WTC11 (cell line): ENCODE measurements at places on chromosomes 1 and 21.

- no peak overlapping the region for H3K27ac ChIP-seq
- no peaks in the 10 kb centered on the region for H3K4me1 ChIP-seq
Measured at GRCh38 chr1:201326710-201327109, 43.4 kb downstream of the PKP1 start.

DNA sequence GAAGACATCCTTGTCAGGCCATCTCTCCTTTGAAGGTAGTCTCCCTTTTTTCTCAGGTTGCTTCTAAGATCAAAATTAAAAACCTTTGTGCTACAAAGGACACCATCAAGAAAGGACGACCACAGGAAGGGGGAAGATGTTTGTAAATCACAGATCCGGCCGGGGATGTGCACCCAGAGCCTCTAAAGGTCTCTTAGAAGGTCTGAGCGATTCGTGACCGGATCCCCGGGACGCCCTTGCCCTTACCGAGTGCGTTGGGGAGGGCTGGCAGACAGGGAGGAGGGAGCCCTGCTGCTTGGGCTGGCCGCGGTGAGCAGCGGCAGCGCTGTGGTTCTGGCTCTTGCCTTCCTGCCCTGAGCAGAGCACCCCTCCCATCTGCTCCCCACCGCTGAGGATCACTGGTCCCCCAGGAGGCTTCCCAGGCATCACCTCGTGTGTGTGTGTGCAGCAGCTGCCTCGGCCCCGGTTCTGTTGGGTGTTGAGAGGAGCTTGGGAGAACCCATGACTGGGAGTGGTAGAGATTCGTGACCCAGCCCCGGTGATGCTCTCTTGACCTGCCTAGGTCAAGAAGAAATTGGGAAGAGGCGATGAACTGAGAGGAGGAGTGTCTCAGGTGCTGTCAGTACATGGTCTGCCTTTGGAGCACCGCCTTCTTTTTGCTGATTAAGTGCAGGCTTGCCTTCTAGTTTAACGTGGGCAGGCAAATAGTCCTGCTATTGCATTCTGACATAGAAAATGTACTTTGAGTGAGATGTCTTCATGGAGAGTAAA, 34.5 kb downstream of the AGPAT3 start:
- H3K4me1 ChIP-seq, result peaks cover 3% of the 10 kb centered on the region; the same call in 1 of the 2 replicates
- DNase-seq, result no peak
- no peak overlapping the region for H3K4me3 ChIP-seq
- H3K27me3 ChIP-seq, result peaks cover 10% of the 10 kb centered on the region; the same call in 1 of the 2 replicates
- no peak overlapping the region for H3K27ac ChIP-seq
- H3K36me3 ChIP-seq, result peaks cover 16% of the 10 kb centered on the region

GRCh38 chr1:26961826-26962225, 1.6 kb upstream of the KDF1 start:
- H3K4me1 ChIP-seq, result peaks cover 20% of the 10 kb centered on the region
- DNase-seq, result no peak
- peaks cover 4% of the 10 kb centered on the region for H3K36me3 ChIP-seq
- H3K27me3 ChIP-seq, result no peaks in the 10 kb centered on the region; the same call in 1 of the 2 replicates
- no peak overlapping the region for H3K4me3 ChIP-seq
- H3K27ac ChIP-seq, result no peak overlapping the region

DNA sequence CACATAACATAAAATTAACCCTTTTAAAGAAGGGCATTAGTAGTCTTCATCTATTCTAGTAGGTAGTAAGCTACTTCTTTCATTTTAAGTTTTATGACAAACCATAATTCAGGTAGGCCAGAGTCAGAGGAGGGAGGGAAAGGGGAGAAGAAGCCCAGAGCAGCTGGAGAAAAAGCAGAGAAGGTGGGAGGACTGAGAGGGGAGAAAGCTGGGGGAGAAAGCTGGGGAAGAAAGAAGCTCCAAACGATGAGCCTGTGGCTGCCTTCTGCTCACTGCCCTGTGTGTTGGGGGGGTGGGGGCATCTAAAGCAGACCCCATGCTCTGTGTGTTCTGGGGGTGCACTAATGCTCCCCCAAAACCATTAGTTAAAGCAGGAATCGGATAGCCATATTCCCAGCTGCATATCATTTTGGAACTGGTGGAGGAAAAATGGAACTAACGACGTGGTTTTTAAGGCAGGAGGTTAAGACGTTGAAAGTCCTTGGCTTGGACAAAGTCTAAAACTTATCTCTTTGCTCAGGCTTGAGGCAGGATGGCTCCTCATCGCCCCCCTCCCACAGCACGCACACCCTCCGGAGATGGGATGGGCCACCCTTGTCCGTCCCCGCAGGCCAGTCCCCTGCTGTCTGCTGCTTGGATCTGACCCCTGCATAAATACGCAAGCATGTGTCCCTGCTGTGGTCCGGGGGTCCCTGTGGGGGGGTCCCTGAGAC, 184.2 kb downstream of the DYRK1A start:
- no peak overlapping the region for H3K4me3 ChIP-seq
- H3K4me1 ChIP-seq, result peaks cover 24% of the 10 kb centered on the region
- no peak overlapping the region for H3K27ac ChIP-seq
- no peak for DNase-seq
- H3K27me3 ChIP-seq, result no peaks in the 10 kb centered on the region; the same call in 1 of the 2 replicates

- H3K4me3 ChIP-seq, result no peak overlapping the region
- H3K27ac ChIP-seq, result no peak overlapping the region
- H3K27me3 ChIP-seq, result no peaks in the 10 kb centered on the region
- no peak for DNase-seq
- no peaks in the 10 kb centered on the region for H3K4me1 ChIP-seq
Measured at GRCh38 chr1:24254783-24255182, 64.4 kb upstream of the GRHL3 start.

GRCh38 chr1:225746361-225747179, 31.1 kb upstream of the SRP9 start:
- peak overlapping the region; percentile 65 for H3K27ac ChIP-seq
- peaks cover 18% of the 10 kb centered on the region for H3K27me3 ChIP-seq
- DNase-seq, result peak; percentile 75
- peaks cover 29% of the 10 kb centered on the region for H3K4me1 ChIP-seq
- H3K36me3 ChIP-seq, result no peaks in the 10 kb centered on the region
- peak overlapping the region; percentile 20 for H3K4me3 ChIP-seq

DNA sequence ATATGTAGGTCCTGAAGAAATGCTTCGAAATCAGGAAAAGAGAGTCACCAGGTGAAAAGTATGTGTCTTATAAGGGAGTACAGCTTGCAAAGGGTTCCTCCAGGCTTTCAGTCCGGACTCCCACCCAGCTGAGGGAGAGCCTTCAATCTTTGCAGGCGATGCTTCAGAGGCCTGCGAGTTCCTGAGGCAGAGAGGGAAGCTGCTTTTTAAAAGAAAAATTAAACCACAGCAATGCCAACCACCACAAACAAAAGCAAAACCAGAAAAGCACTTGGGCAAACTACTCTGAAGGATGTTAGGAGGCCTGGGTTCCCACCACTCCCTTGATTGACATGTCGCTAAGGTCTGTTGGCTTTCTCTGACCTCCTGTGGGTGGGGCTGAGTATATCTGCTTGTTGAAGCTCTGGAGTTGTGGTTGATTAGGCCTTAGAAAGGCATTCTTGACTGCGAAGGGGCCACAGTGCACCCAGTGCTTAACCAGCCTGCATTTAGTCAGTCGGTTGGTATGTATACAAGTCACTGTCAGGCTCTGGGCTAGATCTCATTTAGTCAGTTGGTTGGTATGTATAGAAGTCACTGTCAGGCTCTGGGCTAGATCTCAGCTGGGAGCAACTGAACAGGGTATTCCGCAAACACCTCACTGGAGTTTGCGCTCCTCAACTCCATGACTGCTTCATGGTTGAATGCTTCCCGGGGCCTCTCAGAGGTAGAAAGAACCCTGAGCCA, 1.2 kb downstream of the NIPAL3 start:
- H3K27ac ChIP-seq, result no peak overlapping the region
- peaks cover 6% of the 10 kb centered on the region; the same call in 1 of the 2 replicates for H3K36me3 ChIP-seq
- peak overlapping the region; percentile 93 for H3K4me3 ChIP-seq
- H3K4me1 ChIP-seq, result peaks cover 44% of the 10 kb centered on the region

- H3K27ac ChIP-seq, result no peak overlapping the region
- H3K36me3 ChIP-seq, result no peaks in the 10 kb centered on the region
- DNase-seq, result no peak
Measured at GRCh38 chr1:222377428-222378088, 170.3 kb downstream of the HHIPL2 start.

DNA sequence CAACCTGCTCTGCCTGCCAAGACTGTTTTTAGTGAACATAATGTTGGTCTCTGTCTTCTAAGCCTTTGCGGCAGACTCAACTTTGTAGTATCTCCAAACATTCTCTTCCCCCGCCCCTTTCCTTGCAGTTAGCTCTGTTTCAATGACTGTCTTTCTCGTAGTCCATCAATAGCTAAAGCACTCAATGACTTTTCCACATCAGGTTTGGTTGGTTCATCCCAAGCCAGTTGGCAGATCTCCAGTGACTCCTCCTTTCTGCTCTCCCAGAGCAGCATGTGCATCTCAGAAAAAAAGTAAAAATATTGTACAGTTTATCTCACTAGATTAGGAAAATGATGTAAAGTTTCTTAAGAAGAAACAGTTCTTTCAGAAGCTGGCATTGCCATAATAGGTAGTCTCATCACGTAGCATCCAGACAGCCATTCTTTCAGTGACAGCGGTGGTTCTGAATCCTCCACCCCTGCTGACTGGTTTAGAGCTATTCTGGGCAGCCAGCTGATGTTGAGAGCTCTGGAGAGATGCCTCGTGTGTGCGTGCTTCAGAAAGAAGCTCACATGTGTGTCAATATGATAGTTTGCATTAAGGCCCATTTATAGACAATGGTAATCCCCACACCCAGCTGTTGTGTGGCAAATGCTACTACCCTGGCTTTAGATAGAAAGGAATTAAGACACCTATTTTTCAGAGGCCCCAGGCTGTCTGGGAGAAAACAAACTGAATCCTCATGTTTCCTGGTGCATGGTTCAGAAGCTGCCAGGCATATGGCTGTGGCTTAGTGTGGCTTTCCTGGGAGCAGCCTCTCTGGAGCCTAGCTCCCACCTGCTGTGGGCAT, 53.2 kb downstream of the CNN3 start:
- H3K27ac ChIP-seq, result no peak overlapping the region
- H3K4me1 ChIP-seq, result peaks cover 6% of the 10 kb centered on the region
- H3K36me3 ChIP-seq, result no peaks in the 10 kb centered on the region
- no peak for DNase-seq

- no peaks in the 10 kb centered on the region for H3K36me3 ChIP-seq
- H3K4me1 ChIP-seq, result peaks cover 11% of the 10 kb centered on the region
- no peak overlapping the region for H3K27ac ChIP-seq
- no peak overlapping the region for H3K4me3 ChIP-seq
- no peaks in the 10 kb centered on the region for H3K27me3 ChIP-seq
Measured at GRCh38 chr1:172086137-172086536, 244.8 kb downstream of the DNM3 start.

DNA sequence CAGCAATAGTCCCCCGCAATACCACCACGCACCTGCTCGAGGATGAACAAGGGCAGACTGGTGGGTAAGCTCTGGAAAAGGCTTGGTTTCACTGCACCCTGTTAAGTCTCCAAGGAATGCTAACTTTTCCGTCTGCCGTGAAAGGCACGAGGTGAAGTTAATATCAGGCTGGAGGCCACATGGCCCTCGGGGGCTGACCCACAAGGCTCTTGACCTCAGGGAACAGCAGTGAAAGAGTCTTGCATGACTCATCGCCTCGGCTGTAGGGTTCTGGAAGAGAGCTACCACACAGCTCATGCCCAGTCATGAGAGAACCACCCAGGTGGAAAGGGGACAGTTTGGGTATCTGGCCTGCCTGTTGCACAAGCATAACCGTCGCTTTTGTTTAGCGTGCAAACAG, 24.7 kb downstream of the SCCPDH start:
- no peaks in the 10 kb centered on the region for H3K27me3 ChIP-seq
- H3K4me1 ChIP-seq, result 0 out of 2 replicates have a peak, but pooled peaks cover 3% of the 10 kb centered on the region
- no peaks in the 10 kb centered on the region; the same call in 1 of the 2 replicates for H3K36me3 ChIP-seq
- no peak overlapping the region for H3K27ac ChIP-seq
- no peak overlapping the region for H3K4me3 ChIP-seq

DNA sequence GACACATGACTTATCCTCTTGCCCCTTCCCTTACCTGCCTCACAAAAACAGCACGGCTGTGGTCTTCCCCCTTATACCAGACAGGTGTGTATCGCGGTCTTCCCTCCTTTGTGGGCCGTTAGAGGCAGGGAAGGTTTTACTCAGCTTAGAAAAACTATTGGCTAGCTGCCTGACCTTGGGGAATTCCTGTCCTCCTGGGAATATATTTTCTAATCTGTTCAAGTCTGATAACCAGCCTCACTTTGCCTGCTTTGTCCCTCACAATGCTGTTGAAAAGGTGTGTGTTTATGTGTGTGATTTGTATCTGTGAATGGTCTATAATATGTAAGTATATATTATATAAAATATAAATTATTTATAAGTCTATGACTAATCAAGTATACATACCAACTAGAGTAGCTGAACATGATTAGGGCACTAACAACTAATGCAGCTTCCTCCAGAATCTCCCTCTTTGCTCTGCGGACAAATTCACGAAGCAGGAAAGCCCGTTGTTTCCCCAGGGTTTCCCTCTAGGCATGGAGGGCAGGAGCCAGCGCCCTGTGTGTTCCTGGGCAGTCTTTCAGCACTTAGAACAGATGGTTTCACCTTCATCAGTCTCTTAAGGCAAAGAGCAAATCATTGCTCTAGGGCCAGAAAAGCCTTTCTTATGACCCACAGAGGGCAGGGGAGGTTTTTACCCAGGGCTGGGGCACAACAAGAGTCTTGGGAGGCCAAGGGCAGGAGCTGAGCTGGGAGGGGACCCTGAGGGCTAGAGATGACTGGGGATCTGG, 25.6 kb downstream of the SLC26A9 start:
- no peak overlapping the region for H3K27ac ChIP-seq
- peaks cover 9% of the 10 kb centered on the region for H3K4me1 ChIP-seq
- H3K4me3 ChIP-seq, result no peak overlapping the region
- DNase-seq, result no peak

- DNase-seq, result no peak
- H3K36me3 ChIP-seq, result peaks cover 76% of the 10 kb centered on the region
- peaks cover 26% of the 10 kb centered on the region for H3K27me3 ChIP-seq
- no peak overlapping the region for H3K27ac ChIP-seq
- no peaks in the 10 kb centered on the region for H3K4me1 ChIP-seq
Measured at GRCh38 chr1:5597171-5597850, 394.9 kb downstream of the NPHP4 start.

- peaks cover 4% of the 10 kb centered on the region for H3K27me3 ChIP-seq
- peak overlapping the region; percentile 98 for H3K27ac ChIP-seq
Measured at GRCh38 chr1:231337043-231337471, 595 bp downstream of the EXOC8 start.

DNA sequence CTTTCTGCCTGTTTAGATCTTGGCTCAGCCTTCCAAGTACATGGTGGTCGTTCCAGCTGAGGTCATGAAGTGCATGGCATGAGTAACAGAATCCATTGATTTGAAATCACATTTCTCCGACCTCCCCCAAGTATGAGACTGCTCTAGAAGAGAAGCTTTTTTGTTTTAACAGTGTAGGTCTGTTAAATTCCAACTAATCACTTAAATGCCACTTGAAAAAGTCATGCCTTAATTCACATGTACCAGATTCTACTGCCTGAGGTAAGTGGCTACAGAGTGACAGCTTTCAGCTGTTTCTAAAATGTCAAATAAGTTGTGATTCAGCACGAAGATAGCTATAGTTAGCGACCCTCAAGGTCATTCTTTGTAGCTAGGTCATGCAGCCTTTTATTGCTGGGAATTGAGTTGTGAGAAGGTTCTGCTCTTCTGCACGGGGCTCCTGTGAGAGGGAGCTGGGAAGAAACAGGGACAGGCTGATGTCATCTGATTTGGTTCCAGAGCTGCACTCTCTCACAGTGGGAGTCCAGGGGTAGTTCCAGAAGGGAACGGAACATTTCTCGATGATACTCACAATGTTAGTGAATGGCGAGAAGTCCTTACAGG, 112.7 kb downstream of the VPS13D start:
- H3K27me3 ChIP-seq, result no peaks in the 10 kb centered on the region
- H3K4me1 ChIP-seq, result peaks cover 25% of the 10 kb centered on the region
- peak overlapping the region; percentile 54 for H3K27ac ChIP-seq
- H3K36me3 ChIP-seq, result peaks cover 21% of the 10 kb centered on the region
